T-helper 1 cell (primary cell): ENCODE measurements at places on chromosomes 12 and 14.

DNA sequence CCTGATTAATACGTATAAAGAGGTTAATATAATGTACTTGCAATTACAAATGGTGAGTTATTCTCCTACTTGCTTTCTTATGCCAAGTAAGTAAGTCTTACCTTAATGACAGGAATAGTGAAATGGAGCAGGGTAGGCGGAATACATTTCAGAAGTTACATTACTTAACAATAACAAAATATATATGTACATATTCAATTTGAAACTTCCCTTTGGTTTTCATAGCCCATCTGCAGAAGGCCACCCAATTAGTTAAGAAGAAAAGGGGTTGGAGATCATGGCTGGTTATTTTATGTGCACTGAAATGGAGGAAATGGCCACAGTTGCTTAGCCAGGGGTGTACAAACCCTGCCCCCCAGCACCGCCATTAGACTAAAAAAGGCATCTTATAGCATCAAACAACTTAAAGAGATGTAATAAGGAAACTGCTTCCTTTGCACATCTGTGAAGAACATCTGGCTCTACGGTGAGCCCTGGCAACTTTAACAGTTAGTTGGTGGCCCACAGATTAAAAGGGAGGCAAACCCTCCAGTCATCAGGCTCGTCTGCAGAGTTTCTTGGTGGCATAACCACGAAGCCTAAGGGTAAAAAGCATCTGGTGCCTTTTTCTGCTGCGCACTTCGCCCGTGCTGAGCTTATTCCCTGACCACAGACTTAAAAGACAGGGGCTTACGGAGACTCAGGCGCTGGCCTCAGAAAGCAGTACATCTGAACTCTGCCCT lies 38.8 kb upstream of the DACT1 start:
- DNase-seq: no peak

DNA sequence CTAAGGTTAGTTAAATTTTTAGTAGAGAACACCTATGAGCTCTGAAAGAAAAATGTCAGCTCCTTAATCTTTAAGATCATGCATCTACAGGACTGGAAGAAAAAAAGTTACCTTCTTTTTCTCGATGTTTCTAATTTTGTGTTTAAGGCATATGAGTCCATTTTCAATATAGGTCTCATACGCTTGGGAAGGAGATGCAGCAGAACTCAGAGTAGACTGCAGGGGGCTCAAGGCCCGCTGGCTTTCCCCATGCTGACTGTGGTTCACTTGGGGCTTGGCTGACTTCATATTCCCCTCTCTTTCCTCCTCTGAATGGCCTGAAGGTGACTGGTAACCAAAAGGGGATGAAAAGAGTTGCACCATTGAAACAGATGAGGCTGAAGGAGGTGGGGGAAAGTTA lies 1.5 kb downstream of the CAPRIN2 start:
- peak; percentile 11 for DNase-seq

DNA sequence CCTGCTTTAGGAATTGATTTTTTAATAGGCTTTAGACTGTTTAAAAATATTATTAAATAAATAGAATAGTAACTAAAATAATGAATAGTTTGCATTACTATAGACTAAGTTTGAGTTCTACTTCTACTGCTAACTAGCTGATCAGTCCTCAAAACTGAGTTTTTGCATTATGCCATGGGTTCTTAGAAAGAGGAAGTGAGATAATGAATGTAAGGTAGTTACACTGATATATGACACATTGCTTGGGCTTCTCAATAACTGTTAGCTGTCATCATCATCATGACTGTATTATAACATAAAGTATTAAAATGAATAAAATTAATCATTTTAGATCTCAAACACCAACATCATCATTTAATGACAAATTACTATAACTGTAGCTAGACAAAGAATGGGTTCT lies 949.7 kb downstream of the TRHDE start:
- no peak for DNase-seq

DNA sequence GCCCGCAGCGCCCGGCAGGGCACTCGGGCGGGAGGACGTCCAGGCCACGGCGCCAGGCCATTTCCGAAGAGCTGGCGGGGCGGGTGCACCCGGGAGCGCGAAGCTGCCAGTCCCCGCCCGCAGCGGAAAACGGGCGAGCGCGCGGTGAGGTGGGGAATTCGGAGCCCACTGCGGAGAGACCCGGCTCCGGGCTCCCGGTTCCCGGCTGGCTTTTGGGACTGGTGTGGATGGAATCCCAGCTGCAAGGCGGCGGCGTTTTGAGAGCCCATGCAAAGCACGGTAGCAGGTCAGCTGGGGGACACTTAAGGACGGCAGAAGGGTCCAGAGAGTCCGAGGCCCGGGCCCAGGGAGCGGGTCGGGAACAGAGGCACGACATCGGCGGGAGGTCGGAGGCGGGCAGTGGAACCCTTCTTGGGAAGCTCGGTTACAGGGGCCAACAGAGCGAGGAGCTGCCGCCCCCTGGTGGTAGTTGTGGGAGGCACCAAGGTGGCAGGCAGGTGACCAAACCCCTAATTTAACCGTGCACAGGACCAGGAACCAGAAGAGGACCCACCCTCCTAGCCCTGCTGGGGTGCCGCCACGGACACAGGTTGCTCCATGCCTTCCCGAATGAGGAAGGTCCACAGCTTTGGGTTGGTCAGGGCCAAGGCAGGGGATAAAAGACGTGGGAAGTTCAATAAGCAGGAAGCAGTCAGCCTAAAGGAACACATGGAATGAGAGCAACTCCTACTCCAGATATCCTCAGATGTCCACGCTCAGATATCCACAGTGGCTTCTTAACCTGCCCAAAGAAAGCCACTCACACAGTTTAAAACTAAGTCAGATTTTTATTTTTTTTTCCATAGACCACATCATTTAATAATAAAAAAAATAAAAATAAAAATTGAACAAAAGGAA lies 685 bp upstream of the CDH24 start:
- DNase-seq: peak; percentile 86

DNA sequence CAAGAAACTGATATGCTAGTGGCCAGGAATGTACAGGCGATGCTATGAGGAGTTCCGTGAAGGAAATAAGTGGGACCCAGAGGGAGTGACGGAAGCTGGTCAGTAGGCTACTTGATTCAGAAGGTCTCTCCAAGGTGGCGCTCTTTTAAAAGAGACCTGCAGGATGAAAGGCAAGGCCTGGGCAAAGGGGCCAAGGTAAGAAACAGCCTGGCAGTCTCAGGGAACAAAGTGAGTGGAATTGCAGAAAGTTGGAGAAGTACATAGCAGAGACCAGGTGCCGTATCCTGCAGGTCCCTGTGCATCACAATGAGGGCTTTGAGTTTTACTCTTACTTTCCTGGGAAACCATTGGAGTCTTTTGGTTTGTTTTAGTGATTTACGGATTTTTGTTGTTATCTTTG lies 905.6 kb downstream of the BCL11B start:
- DNase-seq: no peak

- peak; percentile 11 for DNase-seq
Measured at GRCh38 chr12:112381406-112381882, 787 bp downstream of the HECTD4 start.

DNA sequence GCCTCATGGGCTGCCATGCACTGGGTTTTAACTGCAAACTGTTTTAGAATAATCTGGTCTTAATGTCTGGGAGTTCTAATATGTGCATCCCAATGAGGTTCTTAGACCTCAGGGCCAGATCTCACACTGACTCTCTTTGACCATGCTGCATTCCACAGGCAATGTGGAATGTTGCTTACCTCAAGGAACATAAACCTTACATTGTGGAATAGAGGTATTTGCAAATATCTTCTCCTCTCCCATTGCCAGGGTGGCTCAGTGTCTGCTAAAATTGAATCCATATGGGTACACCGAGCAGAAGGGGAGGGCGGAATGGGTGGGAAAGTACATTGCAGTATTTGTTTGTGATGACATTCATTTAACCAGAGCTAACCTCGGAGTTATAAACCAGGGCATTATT lies 78.6 kb downstream of the CHST11 start:
- DNase-seq: no peak

DNA sequence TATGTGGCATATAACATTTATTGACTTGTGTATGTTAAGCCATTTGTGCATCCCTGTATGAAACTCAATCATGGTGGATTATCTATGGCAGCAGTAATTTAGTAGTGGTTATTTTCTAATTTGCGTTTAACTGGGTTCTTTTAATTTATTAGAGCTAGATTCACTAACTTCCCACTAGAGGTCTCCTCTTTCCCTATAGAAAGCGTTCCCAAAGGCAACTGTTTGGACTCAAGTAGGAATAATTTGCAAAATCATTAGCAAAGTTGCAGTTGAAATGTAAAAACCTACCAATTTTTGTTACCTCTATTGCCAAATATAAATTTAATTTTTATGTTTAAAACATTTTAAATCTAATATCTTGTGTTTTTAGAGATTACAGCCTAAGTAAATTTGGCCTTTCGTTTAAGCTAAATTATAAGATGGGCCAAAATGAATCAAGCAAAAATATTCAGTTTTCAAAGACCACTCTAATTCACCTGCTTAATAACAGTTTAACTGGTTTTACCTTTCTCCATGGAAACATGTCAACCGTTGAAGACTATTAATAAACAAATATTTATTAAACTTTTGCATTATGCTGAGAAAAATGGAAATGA lies 6.0 kb downstream of the DMAC2L start:
- no peak for DNase-seq

DNA sequence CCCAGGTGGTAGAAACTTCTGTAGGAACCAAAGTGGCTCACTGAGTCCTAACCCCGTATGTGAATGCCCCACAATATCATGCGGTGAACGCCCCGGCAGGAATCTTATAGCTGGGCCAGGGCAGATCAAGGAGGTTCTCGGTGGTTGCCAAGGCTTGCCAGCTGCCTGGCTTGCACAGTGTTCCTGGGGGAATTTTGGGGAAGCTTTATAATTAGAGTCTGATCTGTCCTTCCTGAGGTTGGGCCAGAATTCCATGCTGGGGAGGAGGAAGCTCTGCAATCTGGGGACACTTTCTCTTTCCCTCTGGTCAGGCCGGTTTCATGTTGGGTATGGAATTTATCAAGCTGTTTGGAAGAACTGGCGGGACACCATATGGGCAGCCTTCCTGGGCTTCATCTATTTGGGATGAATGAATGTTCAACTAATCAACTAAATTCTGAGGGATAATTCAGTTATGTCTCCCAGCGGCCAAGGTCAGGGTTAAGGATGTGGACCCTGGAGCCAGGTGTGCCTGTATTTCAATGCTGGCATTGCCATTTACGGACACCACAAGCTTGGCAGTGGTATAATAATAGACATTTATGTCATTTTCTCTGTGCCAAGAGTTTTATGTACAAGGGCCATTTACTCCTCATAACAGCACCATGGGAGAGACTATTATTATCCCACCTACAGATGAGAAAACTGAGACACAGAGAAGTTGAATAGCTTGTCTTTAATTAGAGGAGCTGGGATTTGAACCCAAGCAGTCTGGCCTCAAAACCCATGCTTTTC lies 54.3 kb downstream of the SVOP start:
- DNase-seq: no peak

DNA sequence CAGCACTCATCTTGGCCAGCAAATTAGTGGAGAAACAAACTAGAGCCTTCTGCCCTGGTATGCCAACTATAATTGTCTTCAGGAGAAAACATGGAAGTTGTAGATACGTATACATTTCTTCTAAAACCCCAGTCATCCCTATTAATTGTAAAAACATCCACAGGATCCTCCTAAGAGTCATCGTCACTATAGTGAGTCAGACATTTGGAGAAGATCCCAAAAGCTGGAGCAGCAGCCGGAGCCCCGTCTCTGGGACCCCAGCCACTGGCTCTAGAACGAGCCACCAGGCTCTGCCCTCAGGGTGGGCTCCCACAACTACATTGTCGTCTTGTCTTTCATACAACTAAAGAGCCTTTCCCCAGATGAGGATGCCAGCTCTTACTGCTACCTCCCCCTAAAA lies 15.5 kb downstream of the PRKAB1 start:
- DNase-seq: no peak
